Type B pancreatic cell (in vitro differentiated cells): ENCODE measurements at places on chromosomes 11 and 22.

- H3K27me3 ChIP-seq = peaks cover 4% of the 10 kb centered on the region
- no peak overlapping the region for H3K27ac ChIP-seq
- DNase-seq = no peak
- H3K36me3 ChIP-seq = no peaks in the 10 kb centered on the region
Observed at GRCh38 chr11:111204211-111204610, 41.3 kb upstream of the POU2AF2 start.

GRCh38 chr11:31884080-31884479 lies 73.0 kb upstream of the PAX6 start:
- no peaks in the 10 kb centered on the region for H3K36me3 ChIP-seq
- H3K27ac ChIP-seq = no peak overlapping the region
- peaks cover 6% of the 10 kb centered on the region for H3K4me1 ChIP-seq
- DNase-seq = no peak
- no peak overlapping the region for H3K4me3 ChIP-seq

- no peak overlapping the region for H3K4me3 ChIP-seq
- H3K27me3 ChIP-seq = no peaks in the 10 kb centered on the region
- no peaks in the 10 kb centered on the region for H3K36me3 ChIP-seq
- H3K4me1 ChIP-seq = no peaks in the 10 kb centered on the region
- DNase-seq = no peak
- H3K27ac ChIP-seq = no peak overlapping the region
Observed at GRCh38 chr11:97548280-97548679, 1158.5 kb downstream of the JRKL start.

GRCh38 chr11:61082062-61082870 lies 20.0 kb upstream of the CD5 start:
- H3K27ac ChIP-seq = no peak overlapping the region
- DNase-seq = no peak
- no peak overlapping the region for H3K4me3 ChIP-seq
- no peaks in the 10 kb centered on the region for H3K36me3 ChIP-seq

DNA sequence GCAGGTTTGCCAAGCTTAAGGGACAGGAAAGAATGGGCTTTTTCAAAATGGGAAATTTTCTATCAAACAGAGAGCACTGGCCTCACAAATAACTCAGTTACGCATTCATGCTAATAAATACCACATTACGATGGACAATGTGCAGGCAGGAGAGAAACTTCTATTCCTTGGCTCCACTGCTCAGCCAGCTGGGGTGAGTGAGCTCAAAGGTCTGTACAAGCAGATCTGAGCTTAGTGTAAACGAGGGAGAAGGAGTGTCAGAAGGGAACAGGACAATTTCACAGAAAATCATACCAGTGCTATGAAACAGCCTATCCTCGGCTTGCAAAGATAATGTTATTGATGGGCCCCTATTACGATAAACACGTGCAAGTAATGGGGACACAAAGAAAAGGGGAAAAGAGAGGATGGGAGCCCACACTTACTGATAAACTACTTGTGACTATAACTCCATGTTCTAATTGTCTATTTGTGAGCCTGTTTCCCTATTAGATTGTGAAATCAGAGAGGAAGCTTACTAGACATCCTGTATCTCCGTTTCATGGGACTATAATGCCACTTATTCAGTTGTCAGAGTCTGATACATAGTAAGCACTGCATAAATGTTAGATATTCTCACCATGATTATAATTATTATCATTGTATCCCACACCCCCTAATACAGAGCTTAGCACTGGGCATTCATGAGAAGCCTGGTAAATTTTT lies 46.3 kb downstream of the AMOTL1 start:
- no peaks in the 10 kb centered on the region for H3K4me1 ChIP-seq
- no peak for DNase-seq
- peak overlapping the region; percentile 18 for H3K27ac ChIP-seq
